Amniotic stem cell (primary cell): ENCODE measurements at places on chromosomes 1 and 21.

- no peak for DNase-seq
These were observed 2.3 kb upstream of the RIPK4 start for GRCh38 chr21:41769111-41769510.

DNA sequence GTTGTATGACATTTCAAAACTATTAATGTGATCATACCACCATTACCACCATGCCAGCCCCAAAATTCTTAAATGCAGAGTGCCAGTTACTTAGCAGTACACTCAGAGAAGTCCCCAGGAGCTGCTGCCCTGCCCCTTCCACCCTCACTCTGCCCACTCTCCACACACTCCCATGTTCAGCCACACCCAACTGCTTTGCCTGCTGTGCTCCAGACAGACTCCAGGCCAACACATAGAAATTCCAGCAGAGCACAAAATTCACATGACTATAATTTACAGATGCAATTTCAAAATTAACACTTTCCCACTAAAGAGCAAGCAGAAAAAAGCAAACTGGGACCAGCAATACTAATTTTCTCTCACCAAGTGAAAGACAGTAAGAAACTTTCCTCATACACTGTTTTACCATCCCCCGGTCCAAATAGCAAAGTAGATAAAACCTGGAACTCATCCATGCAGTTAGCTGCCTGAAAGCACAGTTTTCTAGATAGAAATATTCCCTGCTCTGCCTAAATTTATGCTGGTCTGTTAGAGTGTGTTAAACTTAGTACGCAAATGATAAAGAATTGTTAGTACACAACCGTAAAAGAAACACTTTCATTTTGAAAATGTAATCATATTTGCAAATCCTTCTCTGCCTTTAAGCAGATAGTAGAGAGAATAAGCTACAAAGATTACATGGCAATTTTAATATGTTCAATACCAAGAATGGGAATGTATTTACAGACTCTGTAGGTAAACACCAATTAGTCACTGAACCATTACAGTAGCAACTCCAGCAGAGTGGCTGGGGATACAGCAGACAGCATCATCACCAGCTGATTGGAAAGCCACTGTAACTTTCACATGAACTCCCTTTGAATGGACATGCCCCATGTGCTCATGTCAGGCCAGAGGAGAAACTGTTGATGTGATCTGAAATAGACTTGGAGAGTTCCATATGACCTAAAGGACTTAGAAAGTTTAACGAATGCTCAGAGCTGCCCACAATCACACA lies 176.5 kb downstream of the VAV3 start:
- DNase-seq, result no peak

DNA sequence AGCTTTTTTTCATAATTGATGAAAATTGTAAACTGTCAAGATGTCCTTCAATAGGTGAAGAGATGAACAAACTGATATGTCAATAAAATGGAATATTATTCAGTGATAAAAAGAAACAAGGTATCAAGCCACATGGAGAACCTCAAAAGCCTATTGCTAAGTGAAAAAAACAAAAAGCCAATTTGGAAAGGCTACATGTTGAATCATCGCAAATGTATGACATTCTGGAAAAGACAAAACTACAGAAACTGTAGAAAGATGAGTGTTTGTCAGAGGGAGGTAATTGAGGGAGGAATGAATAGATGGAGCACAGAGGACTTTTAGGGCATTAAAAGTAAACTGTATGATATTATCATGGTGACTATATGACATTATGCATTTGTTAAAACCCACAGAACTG lies 34.5 kb upstream of the USP25 start:
- DNase-seq, result no peak

DNA sequence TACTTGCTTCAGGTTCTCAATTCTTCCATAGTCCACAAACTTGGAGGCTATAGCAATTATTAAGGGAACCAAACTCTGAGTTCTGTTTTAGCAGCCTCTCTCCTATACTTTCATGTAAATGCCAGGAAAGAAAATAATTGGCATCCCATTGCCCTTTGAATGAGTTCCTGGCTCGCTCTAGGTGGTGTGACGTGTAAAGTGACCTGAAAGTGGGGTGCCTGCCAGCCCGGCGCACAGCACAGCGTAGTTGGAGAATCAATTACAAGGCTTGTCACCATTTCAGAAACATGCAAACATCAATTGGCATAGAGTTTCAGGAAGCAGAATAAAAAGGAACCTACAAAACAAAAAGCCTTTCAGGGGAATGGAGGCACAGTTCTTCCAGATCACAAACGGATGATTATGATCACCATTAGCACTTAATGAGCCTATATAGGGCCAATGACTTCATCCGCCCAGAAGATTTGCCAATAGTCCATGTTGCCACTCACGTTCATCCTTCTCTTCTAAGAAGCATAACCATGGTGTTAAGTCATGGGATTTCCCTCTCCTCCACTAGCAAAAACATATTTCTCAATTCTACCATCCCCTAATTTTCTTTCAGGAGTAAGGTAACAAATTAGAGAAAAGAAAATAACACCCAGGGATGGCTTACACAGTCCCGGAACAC lies 354.6 kb upstream of the ADGRL2 start:
- DNase-seq, result no peak

- DNase-seq, result no peak
These were observed 3.3 kb upstream of the CELA2B start for GRCh38 chr1:15472587-15472986.

GRCh38 chr1:202319381-202320080 lies 22.2 kb downstream of the UBE2T start:
- no peak for DNase-seq

DNA sequence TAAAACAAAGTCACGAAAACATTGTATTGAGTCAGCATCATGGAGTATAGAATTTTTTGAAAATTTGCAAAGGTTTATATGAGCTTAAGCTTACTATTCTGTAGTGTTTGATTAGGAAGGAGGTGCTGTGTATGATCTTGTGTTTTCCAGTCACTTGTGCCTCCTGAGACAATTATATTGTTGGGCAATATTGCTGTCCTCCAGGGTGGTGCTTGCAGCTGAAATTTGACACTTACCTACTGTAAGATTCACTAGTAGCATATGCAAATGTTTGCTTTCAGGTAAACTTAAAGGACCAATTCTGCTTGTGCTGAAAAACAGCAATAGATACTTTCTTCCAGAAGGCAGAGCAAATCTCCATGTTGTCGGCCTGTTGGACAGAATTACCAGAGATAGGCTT lies 268.0 kb downstream of the TGFB2 start:
- DNase-seq, result no peak

GRCh38 chr1:31796707-31797106 lies 19.1 kb downstream of the SPOCD1 start:
- DNase-seq, result no peak

GRCh38 chr1:83017276-83017675 lies 981.7 kb downstream of the TTLL7 start:
- no peak for DNase-seq

GRCh38 chr1:97089173-97089572 lies 367.6 kb downstream of the PTBP2 start:
- DNase-seq, result no peak

GRCh38 chr1:30874176-30874575 lies 34.4 kb downstream of the SDC3 start:
- no peak for DNase-seq

- DNase-seq, result no peak
These were observed 28.0 kb downstream of the CRYAA start for GRCh38 chr21:43196826-43197225.

- DNase-seq, result no peak
These were observed 15.7 kb downstream of the PTAFR start for GRCh38 chr1:28160782-28161266.

GRCh38 chr1:230335861-230336522 lies 90.1 kb downstream of the PGBD5 start:
- no peak for DNase-seq

DNA sequence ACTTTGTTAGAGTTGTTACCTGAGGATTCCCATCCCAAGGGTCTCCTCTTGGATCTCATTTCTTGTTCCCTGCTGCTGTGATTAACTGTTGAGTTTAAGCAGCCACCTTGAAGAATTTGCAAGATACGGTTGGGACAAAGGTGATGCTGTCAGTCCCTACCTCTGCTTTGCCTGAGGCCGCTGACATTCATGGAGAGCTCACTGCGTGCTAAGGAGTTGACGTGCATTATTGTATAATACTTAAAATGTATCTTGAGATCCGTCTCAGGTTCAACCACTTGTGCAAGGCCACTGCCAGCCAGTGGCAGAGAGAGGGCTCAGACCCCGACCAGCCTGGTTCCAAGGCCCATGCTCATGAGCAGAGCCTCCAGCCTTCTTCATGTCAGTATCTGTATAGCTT lies 14.2 kb downstream of the DOP1B start:
- DNase-seq, result no peak

DNA sequence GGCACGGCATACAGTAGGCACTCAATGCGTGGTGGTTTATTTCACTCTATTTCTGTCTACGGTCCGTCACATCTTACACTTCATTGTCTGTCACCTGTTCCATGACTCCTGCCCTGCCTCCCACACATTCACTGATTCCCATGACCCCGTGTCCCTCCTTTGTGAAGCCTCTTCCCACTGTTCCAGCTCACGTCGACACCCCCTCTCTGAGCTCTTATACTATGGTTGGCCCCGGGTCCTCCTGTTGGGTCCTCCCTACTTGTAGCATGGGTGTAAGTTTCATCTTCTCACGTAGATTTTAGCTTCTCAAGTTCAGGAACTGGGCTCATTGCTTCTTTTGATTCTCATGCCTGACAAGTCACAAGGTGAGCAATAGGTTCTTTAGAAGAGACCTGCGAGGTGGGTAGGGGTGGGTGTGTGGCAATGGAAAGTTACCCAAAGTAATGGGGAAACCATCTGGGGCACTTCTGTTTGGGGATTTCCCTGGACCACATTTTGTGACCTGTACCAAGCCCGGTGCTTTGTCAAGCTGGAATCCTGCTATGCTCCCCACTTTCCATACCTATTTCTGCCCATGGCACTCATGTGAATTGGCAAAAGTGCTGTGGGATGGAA lies 22.1 kb upstream of the IL10 start:
- no peak for DNase-seq

DNA sequence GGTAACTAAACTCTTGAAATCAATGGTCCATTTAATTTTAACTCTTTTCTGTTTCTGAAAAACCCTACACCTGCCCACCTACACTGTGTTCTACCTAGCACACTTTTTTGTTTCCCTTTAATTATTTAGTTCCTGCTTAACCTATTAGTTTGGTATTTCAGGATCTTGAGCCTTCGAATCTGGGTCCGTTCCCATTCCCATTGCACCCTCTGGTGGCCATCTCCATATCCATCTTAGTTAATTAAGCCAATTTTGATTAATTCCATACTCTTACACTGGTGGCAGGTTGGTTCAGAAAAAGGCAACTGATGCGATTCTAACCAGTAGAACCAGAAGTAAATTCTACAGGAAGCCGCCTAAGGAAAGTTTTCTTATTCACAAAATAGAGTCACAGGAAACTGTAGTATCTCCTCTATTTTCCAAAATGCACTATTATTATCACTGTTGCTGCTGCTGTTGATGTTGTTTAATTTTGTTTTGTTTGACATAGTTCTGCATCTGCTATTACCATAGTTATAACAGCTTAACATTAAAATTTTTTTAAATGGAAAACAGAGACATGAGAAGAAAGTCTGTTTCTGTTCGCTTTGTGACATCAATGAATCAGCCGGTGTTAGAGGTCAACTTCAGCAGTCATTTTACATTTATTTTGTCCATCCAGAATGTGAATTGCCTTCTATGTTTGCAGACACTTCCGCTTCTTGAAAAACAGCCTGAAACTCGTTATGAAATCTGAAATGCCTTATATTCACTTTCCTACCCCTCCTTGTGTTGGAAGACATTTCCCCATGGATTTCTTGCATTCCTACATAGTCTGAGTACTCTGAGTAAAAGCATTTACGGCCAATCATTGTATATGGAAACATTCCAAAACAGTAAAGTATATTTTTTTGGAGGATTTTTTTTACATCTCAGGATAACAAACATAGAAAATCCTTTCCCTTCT lies 115.5 kb upstream of the NCAM2 start:
- no peak for DNase-seq

DNA sequence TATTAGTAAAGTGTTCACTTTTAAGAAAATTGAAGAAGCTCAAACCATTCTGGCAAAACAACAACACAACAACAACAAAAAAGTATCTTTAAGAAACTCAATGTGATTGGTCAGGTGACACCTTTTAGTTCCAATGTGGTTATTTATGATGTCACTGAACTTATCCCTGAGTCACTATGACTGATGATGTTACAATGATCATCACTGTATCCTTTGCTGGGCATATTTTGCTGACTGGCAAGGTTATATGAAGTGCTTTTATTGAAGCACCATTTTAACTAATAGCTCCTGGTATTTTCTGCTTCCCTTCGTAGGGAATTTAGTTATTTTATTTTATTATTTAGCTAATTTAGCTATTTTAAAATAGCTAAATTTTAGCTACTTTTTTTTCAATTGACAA lies at the start of gene TEX50:
Gene TEX50 (plus strand): TSS at position 223 of the 400 bp plus-strand sequence. CDS start 184 bp downstream, outside the sequence.
- no peak for DNase-seq

- DNase-seq, result no peak
These were observed 4.3 kb downstream of the TRIM46 start for GRCh38 chr1:155177918-155178281.

DNA sequence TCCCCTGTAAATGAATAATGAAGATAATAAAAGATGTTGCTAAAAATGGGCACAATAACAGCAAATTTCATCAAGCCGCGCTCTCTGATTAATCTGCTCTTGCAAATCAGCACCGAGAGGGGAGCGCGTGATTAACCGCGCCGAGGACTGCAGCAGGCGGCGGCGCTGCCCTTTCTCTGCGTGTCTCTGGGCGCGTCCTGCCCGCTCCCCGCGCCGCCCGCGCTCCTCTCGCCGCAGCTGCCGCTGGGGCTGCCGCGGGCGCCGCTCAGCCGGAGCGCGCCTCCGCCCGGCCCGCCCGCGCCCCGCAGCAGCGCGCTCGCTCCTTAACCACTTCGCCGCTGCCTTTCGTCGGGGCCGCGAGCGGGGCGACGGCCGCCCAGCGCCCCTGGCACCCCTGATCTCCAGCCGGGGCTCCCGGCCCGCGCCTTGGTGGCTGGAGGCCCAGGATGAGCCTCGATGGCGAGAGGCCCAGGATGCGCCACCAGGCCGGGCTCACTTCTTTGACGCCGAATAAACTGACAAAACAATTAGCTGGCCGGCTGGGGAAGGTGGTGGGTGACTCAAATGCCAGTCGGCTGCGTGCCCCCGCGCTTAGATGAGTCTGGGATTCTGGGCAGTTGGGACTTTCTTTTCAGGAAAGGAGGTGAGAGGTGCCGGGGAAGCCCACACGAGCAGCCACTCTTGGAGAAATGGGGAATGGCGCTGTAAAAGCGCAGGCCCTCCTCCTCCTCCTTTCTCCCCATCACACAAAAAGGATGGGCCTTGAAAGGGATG lies 221.4 kb upstream of the PKN2 start:
- DNase-seq, result no peak

DNA sequence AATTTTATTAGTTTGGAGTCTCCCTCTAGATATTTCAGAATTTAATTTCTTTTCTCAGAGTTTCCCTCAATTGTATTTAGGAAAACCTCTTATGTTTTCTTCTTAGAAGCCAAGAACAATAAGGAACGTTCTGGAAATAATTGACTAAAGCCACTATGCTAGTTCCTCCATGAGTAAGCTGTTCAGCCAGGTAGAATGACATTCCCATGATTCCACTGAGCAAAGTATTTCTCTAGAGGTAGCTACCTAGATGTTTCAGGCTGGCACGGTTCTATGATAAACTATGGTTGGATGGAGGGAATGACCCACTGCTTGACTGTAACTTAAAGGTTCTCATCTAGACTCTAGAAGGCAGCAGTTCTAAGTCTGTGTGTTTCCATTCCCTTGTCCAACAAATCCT lies 62.4 kb downstream of the CLDN17 start:
- no peak for DNase-seq
